ENCODE measurements at places on chromosomes 4 and X.

DNA sequence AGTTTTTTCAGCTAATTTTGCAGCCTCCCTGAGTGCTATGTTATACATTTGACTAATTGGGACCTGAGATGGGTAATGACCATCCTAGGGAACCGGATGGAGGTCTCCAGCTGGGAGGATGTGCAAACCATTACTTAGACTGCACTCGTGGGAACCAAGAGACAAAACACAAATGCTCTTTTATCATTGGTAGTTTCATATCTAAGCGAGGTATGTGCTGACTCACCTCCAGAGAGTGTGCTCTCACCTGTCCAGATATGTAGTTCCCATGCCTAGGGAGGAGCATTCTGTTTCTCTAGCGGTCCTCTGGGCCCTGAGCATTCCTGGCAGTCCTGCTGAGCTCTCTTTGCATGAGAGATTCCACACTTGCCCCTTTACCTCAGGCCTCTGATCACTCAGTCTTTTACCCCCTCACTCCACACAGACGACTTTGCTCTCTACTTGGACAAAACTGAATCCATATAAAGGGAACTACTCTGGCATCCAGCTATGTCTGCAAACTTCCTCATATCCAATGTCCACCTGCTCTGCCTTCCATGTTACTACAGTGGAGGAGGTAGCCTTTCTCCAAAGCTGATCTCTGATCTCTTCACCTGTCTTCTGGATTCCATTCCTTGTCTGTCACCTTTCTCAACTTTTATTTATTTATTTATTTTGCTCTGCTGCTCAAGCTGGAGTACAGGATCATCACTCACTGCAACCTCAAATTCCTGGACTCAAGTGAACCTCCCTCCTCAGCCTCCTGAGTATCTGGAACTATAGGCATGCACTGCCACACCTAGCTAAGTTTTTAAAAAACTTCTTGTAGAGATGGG lies 88.4 kb downstream of the LRP2BP start:
- peak; percentile 31 for DNase-seq

- DNase-seq = peak; percentile 74
Observed at GRCh38 chr4:102139932-102140331, 205.3 kb downstream of the SLC39A8 start.

DNA sequence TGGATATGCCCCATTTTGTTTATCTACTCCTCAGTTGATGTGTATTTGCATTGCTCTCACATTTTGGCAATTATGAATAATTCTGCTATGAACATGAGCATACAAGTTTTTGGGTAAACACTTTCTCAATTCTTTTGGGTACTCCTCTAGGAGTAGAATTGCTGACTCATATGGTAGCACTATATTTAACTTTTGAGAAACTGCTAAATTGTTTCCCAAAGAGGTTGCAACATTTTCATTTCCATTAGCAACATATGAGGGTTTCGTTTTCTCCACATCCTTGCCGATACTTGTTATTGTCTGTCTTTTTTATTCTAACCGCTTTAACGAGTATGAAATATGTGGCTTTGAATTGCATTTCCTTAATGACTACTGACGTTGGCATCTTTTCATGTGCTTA lies 185.4 kb downstream of the TSPAN5 start:
- no peak for DNase-seq

DNA sequence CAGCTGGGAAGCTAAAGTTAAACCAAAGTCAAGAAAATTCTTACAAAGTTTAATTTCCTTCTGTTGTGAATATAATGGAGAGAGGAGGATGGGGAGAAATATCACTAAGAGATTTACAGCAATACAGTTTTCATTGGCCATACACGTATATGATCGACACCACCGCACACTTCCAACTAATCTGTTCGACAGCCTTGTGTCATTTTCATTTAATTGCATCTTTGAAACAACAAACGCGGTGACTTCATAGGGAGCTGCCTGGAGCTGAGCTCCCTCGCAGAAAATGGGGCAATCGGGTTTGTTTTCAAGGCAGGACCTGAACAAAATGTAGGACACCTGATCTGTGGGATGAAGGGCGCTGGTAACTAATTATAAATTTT lies 1.3 kb downstream of the PTPN13 start:
- peak; percentile 53 for DNase-seq

DNA sequence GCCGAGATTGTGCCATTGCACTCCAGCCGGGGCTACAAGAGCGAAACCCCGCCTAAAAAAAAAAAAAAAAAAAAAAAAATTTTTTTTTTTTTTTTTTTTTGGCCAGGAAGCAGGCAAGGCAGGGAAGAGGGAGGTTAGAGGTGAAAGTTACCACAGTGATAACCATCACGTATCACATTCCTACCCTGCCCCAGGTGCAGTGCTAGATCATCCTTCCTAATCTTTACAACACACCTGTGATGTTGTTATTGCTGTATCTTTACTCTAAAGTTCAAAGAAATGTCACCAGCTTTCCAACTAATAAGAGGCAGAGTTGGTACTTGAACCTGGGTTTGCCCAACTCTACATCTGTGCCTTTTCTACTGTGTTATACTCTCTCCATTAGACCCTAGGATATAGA lies 7.2 kb upstream of the LIMCH1 start:
- DNase-seq = no peak

DNA sequence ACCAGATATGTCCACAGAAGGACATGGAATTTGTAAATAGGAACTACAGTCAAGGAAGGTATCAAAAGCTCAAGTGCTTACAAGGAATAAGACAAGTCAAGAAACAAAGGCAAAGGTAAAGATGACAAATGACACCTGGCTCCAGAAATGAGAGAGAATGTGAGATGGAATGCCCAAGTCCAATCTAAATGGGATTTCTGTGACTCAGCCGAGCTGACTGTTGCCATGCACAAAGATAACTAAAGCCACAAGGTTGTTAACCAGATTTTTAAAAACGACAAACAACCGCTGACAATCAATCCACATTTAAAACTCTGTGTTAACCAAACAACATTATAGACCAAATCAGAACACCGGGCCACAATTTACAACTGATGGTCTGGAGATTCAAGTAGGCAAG lies 1.1 kb downstream of the NFXL1 start:
- DNase-seq = peak; percentile 42

- no peak for DNase-seq
Observed at GRCh38 chrX:54208531-54208930, 25.5 kb upstream of the FAM120C start.

DNA sequence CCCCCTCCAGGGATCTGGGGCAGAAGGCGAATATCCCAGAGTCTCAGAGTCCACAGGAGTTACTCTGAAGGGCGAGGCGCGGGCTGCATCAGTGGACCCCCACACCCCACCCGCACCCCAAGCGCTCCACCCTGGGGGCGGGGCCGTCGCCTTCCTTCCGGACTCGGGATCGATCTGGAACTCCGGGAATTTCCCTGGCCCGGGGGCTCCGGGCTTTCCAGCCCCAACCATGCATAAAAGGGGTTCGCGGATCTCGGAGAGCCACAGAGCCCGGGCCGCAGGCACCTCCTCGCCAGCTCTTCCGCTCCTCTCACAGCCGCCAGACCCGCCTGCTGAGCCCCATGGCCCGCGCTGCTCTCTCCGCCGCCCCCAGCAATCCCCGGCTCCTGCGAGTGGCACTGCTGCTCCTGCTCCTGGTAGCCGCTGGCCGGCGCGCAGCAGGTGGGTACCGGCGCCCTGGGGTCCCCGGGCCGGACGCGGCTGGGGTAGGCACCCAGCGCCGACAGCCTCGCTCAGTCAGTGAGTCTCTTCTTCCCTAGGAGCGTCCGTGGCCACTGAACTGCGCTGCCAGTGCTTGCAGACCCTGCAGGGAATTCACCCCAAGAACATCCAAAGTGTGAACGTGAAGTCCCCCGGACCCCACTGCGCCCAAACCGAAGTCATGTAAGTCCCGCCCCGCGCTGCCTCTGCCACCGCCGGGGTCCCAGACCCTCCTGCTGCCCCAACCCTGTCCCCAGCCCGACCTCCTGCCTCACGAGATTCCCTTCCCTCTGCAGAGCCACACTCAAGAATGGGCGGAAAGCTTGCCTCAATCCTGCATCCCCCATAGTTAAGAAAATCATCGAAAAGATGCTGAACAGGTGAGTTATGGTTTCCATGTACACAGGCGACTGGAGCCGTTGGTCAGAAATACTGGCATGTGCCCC lies at the start of gene CXCL1:
TSS of gene CXCL1 (plus strand) at position 264 of the 926 bp plus-strand sequence. CDS start at position 342, 78 bp downstream.
- DNase-seq = peak; percentile 37

- DNase-seq = no peak
Observed at GRCh38 chr4:165293927-165294649, 33.4 kb upstream of the MSMO1 start.

- peak; percentile 74 for DNase-seq
Observed at GRCh38 chr4:41797260-41797659, 48.7 kb upstream of the PHOX2B start.

DNA sequence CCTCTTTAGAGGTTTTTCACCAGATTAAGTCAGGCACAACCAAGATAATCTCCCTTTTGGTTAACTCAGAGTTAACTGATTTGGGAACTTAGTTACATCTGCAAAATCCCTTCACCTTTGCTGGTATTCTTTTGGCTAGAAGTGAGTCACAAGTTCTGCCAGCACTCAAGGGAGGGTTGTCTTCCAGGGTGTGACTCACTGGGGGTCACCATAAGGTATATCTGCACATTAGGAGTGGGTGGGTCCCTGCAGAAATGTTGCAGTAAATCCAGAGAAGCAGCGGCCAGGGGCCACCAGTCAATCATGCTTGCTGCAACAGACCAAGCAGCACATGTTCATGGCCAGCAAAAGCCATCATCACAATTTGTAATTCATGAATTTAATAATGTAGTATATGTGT lies 59.8 kb upstream of the MAML3 start:
- peak; percentile 49 for DNase-seq

DNA sequence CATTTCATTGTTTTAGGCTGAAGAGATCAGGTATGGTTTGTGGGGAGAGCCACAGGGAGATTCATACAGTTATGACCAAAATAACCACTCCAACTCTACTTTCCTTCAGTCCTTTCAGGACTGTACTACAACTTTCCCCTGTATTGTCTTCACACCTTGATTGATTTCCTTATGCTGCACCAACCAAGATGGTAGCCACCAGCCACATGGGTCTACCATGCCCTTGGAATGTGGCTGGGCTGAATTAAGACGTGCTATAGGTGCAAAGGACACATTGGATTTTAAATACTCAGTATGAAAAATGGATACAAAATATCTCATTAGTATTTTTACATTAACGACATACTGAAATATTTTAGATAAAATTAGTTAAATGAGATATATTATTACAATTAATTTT lies 11.2 kb downstream of the IRF2 start:
- no peak for DNase-seq

- DNase-seq = no peak
Observed at GRCh38 chrX:124736553-124737270, 390.3 kb downstream of the SH2D1A start.

DNA sequence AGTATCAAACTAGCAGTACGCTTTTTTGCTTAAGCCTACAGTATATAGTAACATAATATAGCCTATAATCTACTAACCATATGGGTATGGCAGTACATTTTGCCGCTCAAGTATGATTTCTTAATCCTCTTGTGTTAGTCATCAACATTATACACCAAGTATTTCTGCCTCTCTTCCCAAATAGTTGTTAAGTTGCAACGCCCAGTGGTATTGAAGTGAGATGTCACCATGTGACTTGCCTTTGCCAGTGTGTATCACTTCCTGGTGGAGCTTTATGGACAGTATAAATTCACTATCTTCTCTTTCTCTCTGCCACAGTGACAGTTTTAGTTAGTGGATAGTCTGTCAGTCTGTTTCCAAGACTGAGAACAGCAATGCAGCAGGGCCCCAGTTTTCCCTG lies 535.5 kb downstream of the PDHA2 start:
- no peak for DNase-seq

GRCh38 chr4:77154065-77154464 lies 2.9 kb upstream of the CCNG2 start:
- no peak for DNase-seq

DNA sequence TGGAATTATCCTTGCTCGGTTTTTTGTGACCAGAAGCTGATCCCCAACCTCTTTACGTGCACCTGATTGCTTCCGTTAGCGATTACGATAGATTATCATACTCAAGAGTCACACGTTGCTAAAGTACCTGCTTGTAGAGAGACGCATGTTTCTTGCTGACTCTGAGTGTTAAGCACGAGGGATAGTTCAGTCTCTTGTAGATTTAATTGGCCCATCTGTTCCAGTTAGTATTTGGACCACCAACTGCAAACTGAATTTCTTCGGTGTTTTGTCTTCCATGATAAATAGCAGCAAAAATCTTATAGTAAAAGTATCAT lies 516 bp upstream of the COX18 start:
- no peak for DNase-seq

GRCh38 chr4:55781341-55781740 lies 38.2 kb upstream of the EXOC1L start:
- DNase-seq = no peak

DNA sequence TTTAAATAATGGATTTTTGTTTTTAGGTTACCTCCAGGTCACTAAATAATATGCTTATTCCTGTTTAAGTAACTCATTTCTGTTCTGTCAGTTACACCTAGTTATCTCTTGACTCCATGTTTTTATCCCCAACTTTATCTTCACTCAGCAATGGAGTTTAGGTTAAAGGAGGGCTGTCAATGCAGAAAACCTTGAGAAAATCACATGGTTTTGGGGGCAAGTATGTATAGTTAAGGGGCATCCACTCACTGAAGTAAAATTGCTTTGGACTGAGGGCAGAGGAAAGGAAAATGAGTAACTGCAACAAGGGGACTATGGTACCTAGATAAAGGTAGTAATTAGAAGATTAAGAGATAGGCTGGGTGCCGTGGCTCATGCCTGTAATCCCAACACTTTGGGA lies 87.1 kb downstream of the UBE2K start:
- no peak for DNase-seq

GRCh38 chr4:127586922-127587571 lies 45.7 kb upstream of the INTU start:
- DNase-seq = peak; percentile 53

DNA sequence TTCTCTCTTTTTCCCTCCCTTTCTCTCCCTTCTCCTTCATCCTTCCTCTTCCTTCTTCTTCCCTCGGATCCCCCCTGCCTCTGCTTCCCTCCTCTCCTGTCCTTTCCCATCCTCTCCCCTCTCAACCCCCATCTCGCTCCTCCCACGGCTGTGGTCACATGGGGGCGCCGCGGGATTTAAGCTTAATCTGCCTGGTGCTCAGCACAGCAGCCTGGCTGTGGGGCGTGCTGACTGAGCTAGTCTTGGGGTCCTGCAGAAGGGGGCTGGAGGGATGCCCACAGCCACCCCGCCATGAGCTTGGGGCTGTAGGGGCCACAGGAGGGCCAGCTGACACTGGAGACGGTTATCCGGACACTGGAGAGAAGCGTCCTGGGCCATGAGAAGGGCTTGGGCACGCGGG lies 10.7 kb downstream of the SMIM10L2A start:
- DNase-seq = no peak

Data from renal cortical epithelial cell (primary cell).